ACHN (cell line): ENCODE measurements at places on chromosomes 4 and X.

GRCh38 chr4:18524667-18525066 is 503.1 kb upstream of the LCORL start:
- no peak for DNase-seq

DNA sequence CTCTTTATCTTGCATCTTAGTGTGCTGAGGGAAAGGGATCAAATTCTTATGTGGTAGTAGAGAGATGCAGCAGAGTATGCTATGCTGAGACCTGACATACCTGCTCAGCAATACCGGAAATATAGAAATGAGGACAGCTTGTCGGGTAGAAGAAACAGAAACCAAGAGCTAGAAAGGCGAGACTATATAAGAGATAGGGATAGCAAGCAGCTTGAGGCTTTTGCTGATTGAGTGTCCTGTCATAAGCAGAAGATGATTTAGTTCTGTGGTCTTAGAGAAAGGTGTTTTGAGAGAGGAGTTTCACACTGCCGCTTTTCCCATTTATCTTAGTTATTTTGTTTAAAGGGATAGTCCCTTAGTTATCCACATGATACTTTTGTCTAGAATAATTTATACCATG is 31.7 kb downstream of the USP9X start:
- no peak for DNase-seq

- no peak for DNase-seq
Observed at GRCh38 chr4:108888769-108889168, 125.9 kb upstream of the ETNPPL start.

DNA sequence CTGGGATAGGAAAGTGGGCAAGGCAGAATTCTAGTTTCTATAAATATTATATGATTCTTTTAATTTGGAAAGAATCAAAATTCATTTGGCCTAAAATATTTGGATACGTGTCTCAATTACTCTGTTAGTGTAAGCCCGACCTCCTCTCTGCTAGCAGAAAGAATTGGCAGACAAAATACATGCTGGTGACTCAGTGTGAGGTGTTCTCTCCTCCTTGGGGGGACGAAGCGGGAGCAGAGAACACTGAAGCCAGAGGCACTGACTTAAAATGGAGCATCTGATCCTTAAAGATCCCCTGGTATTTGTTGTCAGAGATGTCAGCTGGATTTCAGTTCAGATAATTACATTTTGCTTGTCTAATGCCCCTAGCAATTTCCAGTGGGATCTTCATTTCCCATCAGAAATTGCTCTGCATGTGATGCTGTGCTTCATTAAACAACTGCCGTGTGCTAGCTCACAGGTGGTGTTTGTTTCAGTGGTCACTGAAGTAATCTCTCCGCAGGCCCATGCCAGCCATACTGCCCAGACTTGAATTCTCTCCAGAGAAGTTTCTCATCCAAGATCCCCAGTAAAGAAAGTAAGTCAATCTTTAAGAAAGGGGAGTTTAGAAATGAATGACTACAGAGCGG is 188.7 kb upstream of the TLL1 start:
- peak; percentile 74 for DNase-seq

DNA sequence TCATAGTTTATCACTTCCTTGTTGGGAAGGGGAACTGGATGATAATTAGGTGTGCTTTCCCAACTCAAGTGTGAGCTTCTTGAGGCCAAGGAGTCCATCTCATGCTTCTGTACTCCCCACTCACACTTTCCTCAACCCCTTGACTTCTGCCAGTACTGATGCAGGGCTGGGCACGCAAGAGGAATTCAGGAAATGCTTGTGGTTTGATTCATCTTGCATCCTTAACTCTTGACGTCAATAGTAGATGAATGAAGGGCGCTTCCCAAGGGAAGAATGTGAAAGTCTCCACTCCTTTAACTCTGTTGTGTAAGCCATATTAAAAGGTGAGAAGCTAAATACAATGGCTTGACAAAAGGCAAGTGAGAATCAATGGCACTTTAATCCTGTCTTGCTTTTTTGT is 101.8 kb downstream of the AGTR2 start:
- DNase-seq: peak; percentile 78

DNA sequence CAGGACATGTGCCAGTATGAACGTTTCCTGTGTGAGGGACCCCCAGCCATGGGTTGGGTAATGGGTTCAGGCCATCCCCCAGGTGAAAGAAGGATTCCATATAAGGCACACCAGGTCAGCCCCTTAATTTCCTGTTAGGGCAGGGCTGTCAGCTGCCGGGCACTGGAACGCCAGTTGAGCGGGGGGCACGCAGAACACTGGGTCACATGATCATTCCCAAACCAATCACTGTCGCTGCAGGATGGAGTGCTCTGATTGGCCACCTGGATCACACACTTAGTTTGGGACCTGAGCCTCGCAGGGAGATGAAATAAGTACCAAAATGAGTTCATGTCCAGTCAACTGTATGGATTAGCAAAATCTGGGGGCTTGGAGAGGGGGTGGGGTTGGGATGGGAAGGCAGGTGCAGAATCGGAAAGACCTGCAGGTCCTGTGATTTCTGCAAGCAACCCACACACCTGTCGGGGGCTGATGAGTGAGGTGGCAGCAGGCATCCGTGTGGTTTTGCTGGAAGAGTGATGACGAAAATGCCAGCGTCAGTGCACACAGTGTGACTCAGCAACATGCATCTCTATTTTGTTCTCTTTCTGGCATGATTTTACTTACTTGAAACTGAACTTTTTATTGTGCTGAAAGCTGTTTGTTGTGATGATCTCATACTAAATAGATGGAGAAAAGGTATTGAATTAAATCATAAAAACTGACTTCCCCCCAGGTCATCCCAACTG is 32.2 kb downstream of the RNF212 start:
- DNase-seq: peak; percentile 47

GRCh38 chr4:54937501-54937900 is 187.9 kb downstream of the KDR start:
- DNase-seq: no peak

- DNase-seq: no peak
Observed at GRCh38 chr4:186081202-186081807, 12.3 kb downstream of the TLR3 start.

GRCh38 chrX:74536152-74536831 is 78.1 kb downstream of the RLIM start:
- DNase-seq: peak; percentile 29

- DNase-seq: no peak
Observed at GRCh38 chr4:125679989-125680388, 365.2 kb downstream of the FAT4 start.

GRCh38 chrX:133290076-133290475 is 71.9 kb upstream of the TFDP3 start:
- no peak for DNase-seq

GRCh38 chr4:188783606-188784160 is 644.4 kb downstream of the TRIML1 start:
- no peak for DNase-seq

- peak; percentile 23 for DNase-seq
Observed at GRCh38 chr4:42397635-42398170, 415 bp downstream of the SHISA3 start.

GRCh38 chr4:147582386-147583060 is 34.7 kb upstream of the TMEM184C start:
- DNase-seq: no peak

- no peak for DNase-seq
Observed at GRCh38 chr4:6955261-6955911, 45.8 kb downstream of the TBC1D14 start.
